Stimulated activated CD8-positive, alpha-beta memory T cell treated with anti-CD3 and anti-CD28 coated beads, Interleukin-7, amount 100 ng/mL, for 4 hours (primary cell): ENCODE measurements at places on chromosomes 16 and 17.

GRCh38 chr17:60060474-60060873 lies 18.2 kb downstream of the HEATR6 start:
- DNase-seq, result no peak

GRCh38 chr17:58278661-58279015 lies 2.1 kb downstream of the MPO start:
- no peak for DNase-seq

GRCh38 chr17:55530064-55530463 lies 18.8 kb upstream of the SMIM36 start:
- no peak for DNase-seq

- no peak for DNase-seq
Observed at GRCh38 chr17:1003972-1004768, 7.2 kb downstream of the TIMM22 start.

GRCh38 chr17:17892009-17892408 lies 55.2 kb upstream of the SREBF1 start:
- DNase-seq, result no peak

- DNase-seq, result no peak
Observed at GRCh38 chr17:66531851-66532295, 229.5 kb downstream of the PRKCA start.

- DNase-seq, result no peak
Observed at GRCh38 chr17:76414334-76415295, 30.2 kb downstream of the SPHK1 start.

GRCh38 chr17:51035431-51035830 lies 85.2 kb downstream of the SPAG9 start:
- no peak for DNase-seq

DNA sequence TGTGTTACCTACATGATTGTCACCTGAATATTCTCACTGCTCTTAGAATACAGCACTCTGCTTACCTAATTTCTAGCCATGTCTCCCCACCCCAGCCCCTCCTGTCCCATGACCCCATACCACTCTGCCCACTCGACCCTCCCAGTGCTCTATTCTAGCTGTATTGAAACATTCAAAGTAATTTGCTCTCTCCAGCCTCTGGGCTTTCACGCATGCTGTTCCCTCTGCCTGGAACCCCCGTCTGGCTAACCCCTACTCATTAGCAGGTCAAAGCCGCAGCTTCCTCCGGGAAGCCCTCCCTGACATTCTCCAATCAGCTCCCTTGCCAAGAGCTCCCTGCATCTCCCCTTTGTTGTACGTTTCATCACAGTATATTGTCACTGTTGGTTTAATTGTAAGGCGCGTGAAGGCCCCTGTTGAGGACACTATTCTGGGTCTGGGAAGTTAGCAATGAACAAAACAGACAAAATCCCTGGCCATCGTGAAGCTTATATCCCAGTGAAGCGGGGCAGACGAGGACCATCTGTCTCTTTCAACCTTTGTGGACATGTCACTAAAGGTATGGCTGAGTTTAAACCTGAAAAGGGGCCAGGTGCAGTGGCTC lies 72.3 kb upstream of the LHX1 start:
- no peak for DNase-seq

DNA sequence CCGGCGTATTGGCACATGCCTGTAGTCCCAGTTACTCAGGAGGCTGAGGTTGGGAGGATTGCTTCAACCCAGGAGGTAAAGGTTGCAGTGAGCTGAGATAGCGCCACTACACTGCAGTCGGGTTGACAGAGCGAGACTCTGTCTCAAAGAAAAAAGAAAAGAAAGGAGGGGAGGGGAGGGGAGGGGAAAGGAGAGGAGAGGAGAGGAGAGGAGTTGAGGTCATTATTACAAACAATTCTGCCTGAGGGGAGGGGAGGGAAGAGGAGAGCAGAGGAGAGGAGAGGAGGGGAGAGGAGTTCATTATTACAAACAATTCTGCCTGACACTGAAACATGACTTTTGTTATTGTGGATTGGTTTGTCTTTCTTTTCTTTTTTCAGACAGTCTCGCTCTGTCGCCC lies 19.8 kb upstream of the ABCA5 start:
- DNase-seq, result no peak

GRCh38 chr16:56980792-56981724 lies 8.3 kb upstream of the NLRC5 start:
- DNase-seq, result no peak

DNA sequence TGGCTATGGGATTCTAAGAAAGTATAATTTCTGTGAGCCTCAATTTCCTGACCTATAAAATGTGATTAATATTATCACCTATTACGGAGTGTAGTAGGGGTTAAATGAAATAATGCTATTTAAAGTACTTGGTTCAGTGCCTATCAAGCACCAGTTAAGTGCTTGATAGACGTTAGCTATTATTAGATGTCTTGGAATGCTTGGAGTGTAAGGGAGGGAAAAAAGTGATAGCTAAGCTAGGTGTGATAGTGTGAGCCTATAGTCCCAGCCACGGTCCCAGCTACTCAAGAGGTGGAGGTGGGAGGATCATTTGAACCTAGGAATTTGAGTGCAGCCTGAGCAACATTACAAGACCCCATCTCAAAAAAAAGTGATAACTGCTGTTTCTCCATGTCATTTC lies 7.5 kb downstream of the ORC6 start:
- no peak for DNase-seq

DNA sequence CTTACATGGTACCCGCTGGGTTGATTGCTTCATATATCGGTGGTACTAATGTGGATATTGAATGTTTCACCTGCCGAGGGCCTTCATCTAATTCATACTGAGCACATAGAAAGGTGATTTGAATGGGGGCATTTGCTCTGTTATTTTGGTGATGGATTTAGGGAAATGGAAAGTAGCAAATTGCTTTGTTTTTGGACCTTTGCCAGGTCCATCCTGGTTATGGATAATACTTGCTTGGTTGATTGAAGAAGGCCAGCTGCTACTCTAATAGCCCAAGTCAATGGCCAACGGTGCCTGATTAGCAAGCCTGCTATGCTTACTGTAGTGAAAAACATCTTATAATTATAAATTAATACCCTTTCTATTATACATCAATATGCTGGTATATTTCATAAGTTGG lies 253.6 kb downstream of the CDH13 start:
- no peak for DNase-seq

DNA sequence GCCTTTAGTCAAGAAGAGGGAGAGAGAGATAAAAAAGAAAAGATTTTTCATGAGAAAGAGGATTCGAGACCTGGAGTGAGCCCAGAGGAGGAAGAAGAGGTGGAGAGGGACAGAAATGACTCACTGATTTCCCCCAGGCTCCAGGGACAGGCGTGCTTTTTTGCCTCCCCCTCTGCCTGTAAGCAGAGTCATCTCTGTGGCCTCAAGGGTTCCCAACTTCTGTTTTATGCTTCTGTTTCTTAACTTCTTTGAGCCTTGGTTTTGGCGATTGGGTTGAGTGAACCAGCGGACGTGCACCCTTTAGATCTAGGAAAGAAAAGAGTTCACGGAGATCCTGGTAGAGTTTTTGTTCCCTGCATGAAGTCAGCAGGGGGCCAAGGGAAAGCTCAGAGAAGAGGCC lies 147.9 kb upstream of the NOL11 start:
- DNase-seq, result no peak

DNA sequence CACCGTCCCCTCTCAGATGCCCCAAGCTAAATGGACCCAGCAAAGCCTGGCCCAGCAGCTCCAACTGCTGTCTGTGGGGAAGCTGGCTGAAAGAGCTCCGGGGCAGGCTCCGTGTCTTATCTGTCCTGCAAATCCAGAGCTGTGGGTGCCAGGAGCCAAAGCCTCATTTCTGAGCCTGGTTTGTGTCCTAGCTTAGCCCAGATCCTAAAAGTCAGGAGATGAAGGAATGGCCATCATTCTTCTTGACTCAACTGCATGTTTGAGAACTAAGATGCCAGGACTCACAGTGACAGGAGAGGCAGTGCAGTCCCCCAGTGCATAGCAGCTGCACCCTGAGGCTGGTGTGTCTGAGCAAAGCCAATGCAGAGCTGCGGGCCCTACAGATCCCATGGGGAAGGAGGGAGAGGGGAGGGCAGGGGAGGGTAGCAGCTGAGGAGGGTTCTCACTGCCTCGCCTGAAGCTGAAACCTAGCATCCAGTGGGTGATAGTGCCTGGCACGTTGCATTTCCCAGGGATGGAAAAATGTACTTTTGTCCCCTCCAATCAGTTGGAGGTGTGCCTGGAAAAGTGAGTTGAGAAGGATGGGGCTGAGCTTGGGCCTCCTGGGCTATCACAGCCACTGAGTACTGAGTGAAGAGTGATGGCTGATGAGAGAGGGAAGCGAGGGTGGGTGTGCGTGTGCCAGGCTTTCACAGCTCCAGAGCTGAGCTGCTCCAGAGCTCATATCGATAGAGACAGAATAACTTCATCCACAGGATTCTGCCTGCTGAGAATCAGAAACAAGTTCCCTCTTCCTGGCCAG lies 24.5 kb upstream of the CD300E start:
- no peak for DNase-seq

DNA sequence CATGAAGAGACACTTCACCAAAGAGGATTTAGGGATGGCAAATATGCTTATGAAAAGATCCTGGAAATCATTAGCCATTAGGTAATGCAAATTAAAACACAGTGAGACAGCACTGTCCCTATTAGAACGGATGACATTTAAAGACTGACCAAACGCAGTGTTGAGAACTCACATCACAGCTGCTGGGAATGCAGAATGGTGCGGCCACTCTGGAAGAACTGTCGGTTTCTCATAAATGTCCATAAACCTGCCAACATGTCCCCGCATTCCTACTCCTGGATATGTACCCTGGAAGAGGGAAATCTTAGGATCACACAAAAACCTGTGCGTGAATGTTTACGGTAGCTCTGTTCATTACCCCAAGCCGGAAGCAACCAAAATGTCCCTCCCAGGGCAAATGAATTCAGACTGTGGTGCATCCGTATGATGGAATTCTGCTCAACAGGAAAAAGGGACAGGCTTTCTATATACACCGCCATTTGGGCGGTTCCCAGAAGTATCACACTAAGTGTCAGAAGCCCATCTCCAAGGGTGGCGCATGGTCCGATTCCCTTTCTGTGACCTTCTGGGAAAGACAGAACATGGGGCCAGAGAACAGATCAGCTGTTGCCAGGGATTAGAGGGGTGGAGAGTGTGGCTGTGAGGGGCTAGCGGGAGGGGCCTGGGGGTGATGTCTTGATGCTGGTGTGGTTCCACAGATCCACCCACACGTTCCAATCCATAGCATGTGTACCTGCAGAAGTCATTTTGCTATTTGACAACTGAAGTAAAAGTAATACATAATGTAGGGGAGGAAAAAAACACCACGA lies 197.2 kb upstream of the CHMP6 start:
- no peak for DNase-seq

- no peak for DNase-seq
Observed at GRCh38 chr16:2609827-2610470, 72.1 kb downstream of the PDPK1 start.

DNA sequence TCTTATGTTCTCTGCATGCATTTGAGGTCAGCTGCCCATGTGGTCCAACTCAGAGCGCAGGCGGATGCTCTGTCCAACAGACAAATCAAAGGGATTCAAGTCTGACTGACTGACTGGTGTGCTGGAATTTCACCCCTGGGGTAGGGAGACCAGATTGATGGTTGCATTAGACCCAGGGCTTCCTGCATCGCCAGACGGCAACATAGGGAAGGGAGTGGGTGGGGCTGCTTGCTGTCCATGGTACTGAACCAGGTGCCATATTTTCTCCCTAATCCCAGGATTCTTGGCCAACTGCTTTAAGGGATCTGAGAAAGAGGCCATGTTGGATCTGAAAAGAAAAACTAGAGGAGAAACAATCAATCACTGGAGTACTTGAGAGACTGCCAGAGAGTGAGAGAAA lies 332.0 kb downstream of the XYLT1 start:
- DNase-seq, result no peak

GRCh38 chr17:4696437-4696805 lies 7.5 kb downstream of the PELP1 start:
- no peak for DNase-seq

GRCh38 chr16:49327466-49327865 lies 45.8 kb upstream of the CBLN1 start:
- no peak for DNase-seq

DNA sequence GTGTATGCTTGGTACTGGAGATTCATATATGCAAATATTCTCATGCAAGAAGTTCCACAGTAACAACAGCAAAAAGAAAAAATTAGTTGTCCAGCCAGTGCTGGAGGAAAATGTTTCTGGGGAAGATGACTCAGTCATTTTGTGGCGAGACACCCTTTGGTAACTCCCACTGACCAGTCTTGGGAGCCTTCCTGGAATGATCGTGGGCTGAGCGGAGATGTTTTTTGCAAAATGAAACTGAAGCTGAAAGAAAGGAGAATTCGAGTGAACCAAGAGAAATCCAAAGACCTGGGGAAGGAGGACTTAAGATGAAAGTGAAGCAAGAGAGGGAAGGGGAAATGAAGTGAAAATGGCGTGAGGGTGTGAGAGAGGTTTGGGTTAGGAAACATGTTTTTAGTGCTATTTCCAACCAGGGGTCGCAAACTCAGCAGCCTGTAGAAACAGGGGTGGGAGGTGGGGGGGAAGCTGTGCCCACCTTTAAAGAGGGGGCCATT lies 5.2 kb downstream of the ITPRIPL2 start:
- no peak for DNase-seq

DNA sequence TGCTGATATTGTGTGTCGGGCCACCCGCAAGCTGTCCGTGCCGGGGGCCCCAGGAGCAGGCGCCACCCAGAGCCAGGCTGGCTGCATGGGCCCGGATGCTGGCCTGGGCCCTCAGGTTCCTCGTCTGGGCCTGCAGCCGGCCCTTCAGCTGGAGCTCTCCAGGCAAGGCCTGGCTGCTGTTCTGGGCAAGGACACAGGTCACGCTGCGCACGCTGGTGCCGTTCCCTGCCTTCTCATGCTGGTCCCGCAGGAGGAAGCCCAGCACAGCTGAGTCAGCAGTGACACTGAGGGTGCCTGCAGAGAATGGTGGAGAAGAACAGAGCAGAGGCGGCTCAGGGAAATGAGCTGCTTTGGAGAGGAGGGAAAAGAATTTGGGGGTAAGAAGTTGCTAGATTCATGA lies 79.9 kb downstream of the RMI2 start:
- DNase-seq, result no peak

DNA sequence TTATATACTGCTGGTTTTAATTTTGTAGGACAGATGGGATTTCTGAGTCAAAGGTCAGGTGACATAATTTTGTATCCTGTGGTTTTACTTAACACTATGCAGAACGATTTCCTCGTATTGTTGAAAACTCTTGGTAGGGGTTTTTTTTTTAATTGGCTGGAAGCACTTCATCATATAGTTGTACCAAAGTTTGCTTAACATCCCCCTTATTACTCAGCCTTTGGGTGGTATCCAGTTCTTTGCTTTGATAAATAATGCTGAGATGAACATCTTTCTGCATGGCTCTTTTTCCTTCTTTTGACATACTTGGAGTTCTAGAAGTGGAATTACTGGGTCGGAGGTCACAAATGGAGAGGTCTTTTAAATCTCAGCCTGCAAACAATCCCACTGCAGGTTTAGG lies 419.1 kb downstream of the MAF start:
- DNase-seq, result no peak
